ENCODE measurements at places on chromosomes 7 and 10.

DNA sequence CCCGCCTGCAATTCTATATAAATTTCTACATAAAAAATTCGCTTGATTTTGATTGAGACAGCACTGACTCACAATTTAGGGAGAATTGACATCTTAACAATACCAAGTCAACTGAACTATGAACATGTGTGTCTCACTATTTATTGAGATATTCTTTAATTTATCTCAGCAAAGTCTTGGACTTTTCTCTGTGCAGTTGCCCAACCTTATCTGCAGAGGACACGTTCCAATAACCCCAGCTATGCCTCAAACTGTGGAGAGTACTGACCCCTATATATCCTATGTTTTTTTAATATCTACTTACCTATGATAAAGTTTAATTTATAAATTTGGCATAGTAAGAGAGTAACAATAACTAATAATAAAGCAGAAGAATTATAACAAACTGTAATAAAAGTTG is 69.4 kb upstream of the PIP4K2A start:
- DNase-seq: no peak

DNA sequence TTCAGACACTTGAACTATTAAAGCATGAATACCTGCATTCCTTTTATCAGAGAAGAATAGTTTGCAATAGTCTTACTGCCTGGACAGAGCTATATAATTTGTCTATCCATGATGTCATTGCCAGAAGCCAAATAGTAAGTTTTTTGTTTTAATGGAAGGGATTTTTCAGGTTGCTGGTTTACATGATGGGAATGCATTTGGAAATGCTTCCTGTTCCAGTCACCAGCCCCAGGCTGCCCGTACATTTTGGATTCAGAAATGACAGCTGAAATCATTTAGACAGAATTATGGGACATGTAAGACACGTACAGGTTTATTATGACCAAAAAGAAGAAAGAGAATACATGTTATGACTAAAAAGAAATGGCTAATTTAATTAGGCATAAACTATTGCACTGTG is 293.1 kb downstream of the CDK14 start:
- no peak for DNase-seq

- no peak for DNase-seq
Measured at GRCh38 chr10:70584909-70585544, 17.5 kb downstream of the PRF1 start.

DNA sequence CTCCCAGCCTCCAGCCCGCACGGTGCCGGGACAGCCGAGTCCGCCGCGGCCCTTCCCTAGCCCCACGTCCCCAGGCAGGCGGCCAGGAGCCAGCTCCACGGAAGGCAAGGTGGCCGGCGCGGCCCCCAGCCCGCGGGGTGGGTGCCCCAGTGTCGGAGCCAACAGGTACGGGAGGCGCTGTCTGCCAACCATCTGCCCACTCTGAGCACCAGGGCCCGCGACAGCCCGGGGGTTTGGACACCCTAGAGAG is 75.8 kb downstream of the CALN1 start:
- no peak for DNase-seq

GRCh38 chr7:106424476-106425016 is 139.8 kb upstream of the NAMPT start:
- no peak for DNase-seq

DNA sequence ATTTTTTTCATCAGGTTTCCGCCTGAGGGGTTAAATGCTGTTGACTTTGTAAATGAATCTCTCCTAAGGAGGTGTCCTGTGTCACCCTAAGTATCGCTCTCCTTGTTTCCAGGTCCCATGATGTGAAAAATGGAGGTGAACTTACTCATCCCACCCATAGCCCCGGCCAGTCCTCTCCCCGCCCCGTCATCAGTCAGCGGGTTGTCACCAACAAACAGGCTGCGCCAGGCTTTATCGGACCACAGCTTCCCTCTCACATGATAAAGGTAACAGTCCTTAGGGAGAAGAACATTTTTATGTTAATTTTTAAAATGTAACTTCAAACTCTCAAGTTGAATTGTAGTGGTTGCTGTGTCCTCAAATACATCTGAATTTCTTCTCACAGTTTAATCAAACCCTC is 116.5 kb downstream of the ANKRD61 start:
- DNase-seq: no peak

GRCh38 chr7:107387128-107387527 is 82.7 kb upstream of the GPR22 start:
- no peak for DNase-seq

- no peak for DNase-seq
Measured at GRCh38 chr10:64732372-64732957, 1211.3 kb downstream of the REEP3 start.

- DNase-seq: no peak
Measured at GRCh38 chr7:132964876-132965275, 117.0 kb downstream of the CHCHD3 start.

DNA sequence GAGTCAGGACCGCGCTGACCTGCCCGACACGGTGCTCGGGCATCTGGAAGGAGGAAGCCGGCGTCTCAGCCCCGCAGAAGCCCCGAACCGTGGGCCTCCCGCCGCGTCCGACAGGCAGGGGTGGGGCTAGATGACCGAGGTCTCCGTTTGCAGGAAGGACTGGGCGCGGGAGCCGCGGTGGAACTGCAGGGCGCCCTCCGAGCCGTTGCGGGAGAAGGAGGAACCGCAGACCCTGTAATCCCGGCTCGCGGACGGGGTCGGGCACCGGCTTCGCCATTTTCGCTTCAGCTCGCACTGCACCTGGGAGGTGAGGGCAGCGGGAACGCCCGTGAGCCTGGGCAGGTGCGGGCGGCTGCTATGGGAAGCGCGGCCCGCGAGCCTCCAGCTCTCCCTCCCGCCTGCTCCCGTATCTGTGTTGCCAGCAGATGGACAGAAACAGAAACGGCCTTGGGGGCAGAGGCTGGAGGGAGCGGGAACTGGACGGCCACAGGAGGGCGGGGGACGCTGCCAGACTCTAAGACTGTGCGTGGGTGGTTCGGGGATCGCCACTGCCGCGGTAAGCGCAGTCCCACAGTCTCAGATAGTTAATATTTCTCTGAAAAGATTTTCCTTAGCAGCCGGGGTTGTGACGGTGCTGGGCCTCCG is 114.1 kb downstream of the VIPR2 start:
- DNase-seq: no peak

- no peak for DNase-seq
Measured at GRCh38 chr7:85471740-85472139, 284.9 kb upstream of the SEMA3D start.

- DNase-seq: no peak
Measured at GRCh38 chr7:117445206-117445605, 17.9 kb upstream of the ASZ1 start.

GRCh38 chr10:3867454-3868270 is 82.7 kb upstream of the KLF6 start:
- DNase-seq: no peak

DNA sequence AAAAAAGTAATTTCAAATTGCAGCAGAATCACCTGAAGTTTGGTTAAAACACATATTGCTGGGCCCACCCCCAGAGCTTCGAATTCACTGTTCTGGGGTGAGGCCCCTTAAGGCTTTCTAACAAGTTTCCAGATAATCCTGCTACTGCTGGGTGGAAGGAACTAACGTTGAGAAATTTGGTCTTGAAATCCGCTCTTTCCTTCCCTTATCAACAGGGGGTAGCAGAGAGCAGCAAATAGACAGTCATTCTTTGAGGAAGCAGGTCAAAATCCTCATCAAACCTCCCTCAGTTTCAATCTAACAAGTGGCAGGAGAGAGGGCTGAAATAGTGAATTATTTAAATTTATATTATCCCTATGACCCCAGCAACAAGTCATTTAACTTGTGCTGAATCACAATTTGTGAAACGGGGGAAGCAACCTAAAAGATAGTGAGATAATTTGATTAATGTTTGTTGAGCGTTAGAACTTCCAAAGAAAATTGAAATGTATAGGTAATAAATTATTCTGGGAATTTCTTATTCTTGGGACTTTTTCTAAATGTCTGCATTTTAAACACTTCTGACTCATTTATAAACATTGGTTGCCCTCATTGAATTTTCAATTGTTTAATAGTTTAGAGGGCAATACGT is 21.7 kb upstream of the MALSU1 start:
- DNase-seq: no peak

- DNase-seq: no peak
Measured at GRCh38 chr7:2114052-2114451, 118.7 kb downstream of the MAD1L1 start.

GRCh38 chr10:4127518-4128315 is 342.7 kb upstream of the KLF6 start:
- no peak for DNase-seq

GRCh38 chr7:100107125-100107737 is 5.8 kb downstream of the AP4M1 start:
- no peak for DNase-seq

DNA sequence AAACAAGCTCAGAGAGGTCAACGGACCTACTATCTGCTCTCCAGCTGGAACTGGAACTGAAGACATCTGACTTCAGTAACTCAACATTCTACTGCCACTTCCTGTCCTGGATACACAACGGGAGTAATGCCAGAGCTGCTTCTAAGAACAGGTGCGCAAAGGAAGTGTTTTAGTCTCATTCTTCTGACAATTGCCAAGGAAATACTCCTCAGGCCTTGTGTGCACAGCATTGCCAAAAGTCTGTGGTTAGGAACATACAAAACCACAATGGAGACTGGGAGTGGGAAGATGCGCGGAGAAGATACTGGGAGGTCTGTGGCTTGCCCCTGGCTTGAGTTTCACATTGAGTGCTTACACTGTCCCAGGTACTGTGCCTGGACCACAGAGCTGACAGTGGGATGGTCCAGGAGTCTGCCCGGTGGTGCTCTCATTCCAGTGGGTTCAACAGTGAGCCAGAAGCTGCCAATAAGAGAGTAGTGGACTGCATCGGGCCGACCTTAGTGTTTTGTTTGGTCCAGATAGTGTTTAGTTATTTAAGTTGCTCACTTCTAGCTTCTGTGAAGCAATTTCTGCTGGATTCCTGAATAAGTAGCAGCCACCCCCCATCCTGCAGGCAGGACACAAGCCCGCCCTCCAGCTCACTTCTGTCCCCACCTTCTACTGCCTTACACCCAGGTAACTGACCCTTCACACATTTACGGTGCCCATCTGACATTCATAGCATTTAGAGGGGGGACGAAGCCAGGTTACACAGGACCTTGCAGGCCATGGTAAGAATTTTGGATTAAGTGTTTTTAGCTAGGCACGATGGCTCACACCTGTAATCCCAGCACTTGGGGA is 10.3 kb downstream of the TBL2 start:
- no peak for DNase-seq

GRCh38 chr7:139703487-139704307 is 74.1 kb downstream of the HIPK2 start:
- no peak for DNase-seq

DNA sequence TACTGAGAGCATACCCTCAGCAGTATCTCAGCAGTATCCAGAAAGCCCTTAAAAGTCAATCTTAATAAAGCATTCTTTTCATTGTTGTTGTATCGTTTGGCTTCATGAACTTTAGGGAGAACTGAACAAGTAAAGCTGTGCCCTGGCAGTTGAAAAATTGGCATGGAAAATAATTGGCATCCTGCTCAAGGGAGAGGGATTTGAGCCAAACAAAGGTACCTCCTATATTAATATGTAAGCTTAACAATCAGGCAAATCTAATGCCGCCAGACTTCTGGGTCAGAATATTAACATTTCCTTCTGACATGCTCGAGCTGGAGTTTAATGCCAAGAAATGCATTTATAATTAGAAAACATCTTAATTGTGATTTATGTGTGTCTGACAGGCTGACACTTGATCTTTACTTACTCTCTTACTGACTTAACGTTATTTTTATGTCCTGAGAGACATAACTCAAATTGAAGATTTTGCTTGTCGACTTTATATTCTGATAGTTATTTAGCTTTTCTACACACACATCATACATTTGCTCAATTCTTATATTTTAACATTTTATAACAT is 42.1 kb upstream of the PCDH15 start:
- no peak for DNase-seq

Measured in T-helper 9 cell (primary cell).